Activated CD4-positive, alpha-beta T cell treated with anti-CD3 and anti-CD28 coated beads for 1 hour (primary cell): ENCODE measurements at places on chromosomes 1 and 21.

DNA sequence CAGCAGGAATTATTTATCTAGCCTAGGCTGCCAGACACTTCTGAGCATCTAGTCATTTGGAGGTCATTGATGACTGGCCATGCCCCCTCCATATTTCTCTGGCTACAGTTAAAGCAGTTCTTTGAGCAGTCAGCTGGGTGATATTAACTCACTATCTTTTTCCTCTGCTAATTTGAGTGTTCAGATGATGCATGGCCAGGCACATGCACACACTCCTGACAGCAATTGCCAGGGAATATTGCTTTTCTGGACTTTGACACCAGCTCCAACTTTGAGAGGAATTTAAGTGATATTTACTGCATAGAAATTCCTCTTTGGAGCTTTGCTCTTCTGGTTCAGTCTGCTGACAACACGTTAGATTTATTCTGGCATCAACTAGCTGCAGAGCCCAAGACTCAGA, 52.6 kb downstream of the CD247 start:
- DNase-seq = no peak

- no peak for DNase-seq
These were observed 62.0 kb upstream of the MACF1 start for GRCh38 chr1:39142401-39143060.

DNA sequence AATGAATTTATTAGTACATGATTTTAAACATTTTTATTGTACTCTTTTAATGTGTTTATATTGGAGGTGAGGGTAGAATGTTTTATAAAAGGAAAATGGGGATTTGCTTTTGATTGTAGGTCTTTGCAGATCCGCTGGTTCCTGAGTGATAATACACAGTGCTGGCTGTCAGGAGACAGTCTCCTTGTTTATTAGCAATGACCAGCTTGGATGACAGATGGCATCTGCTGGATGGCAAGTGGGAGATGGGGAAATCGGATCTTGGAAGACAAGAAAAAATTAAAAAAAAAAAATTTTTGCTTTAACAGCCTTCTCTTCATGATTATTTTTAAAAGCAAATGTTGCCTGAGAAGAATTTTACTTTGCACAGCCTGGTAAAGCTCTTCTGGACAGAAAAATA, 4.4 kb upstream of the PHTF1 start:
- DNase-seq = no peak

GRCh38 chr21:46021978-46022544, 40.5 kb downstream of the COL6A1 start:
- no peak for DNase-seq

DNA sequence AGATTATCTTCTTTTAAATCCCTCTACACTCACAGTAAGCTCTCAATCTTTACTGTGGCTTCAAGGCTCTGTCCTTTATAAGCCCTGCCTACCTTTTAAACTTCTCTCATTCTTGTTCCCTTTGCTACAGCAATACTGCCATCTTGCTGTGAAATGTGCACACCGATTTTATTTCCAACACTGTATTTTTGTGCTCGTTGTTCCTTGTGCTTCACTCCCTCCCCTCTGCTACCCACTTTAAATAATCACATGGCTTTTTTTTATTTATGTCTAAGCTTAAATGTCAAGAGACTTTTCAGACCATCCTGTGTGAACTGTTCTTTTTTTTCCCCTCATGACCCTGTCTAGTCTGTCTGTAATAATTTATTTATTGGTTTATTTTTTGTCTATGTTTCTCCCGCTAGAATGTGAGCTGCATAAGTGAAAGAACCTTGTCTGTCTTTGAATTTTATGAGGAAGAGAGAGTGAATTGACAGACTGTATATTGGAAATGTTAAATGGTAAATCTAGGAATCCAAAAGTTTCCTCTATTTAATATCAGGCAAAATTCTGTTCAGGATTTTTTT, 45.7 kb downstream of the ABCD3 start:
- no peak for DNase-seq

- no peak for DNase-seq
These were observed 369.1 kb upstream of the VAMP3 start for GRCh38 chr1:7401814-7402547.

GRCh38 chr1:35178295-35178695, 14.7 kb downstream of the SFPQ start:
- DNase-seq = no peak

- no peak for DNase-seq
These were observed 2.8 kb upstream of the CD1C start for GRCh38 chr1:158286941-158287346.

- no peak for DNase-seq
These were observed 582.0 kb upstream of the TMPRSS15 start for GRCh38 chr21:18985584-18985983.

GRCh38 chr1:7519861-7520395, 251.2 kb upstream of the VAMP3 start:
- no peak for DNase-seq

- DNase-seq = no peak
These were observed 3.4 kb upstream of the NVL start for GRCh38 chr1:224333309-224333926.

DNA sequence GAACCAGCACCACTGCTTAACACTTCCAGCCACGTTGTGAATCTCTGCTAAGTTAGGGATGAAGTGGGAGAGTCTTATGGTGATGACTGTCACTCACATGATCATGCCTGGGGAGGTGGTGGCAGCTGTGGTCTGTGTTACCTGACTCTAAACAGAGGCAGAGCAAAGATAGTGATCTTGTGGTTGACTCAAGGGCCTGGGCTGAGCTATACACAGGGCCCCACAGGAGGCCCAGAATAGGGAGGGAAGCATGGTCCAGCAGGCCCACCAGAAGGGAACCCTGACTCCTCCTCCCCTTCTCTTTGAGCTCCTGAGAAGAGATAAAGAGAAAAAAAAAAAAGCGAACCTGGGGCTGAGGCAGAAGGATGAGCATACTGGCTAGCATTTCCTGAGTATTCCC, 55.0 kb downstream of the PLXNA2 start:
- no peak for DNase-seq

GRCh38 chr1:125064481-125064880, 3879.7 kb downstream of the SRGAP2C start:
- DNase-seq = no peak

DNA sequence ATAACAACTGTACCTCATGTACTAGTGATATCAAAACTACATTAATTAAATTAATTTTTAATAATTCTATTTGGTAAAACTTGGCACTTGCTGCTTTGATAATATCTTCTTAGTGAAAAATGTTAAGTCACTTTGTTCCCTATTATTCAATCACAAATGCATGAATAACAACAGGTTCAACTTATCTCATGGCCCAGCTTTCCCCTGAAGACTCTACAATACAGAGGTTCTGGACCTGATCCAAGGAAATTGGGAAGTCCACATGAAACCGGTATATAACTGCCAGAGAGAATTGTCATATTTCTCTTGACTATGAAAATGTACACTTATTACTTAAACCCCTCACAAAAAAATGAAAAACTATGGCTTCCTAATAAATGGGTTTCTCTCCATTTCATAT, 33.9 kb upstream of the PTPRC start:
- DNase-seq = no peak

- DNase-seq = no peak
These were observed 98.8 kb downstream of the RASAL2 start for GRCh38 chr1:178192686-178193085.

DNA sequence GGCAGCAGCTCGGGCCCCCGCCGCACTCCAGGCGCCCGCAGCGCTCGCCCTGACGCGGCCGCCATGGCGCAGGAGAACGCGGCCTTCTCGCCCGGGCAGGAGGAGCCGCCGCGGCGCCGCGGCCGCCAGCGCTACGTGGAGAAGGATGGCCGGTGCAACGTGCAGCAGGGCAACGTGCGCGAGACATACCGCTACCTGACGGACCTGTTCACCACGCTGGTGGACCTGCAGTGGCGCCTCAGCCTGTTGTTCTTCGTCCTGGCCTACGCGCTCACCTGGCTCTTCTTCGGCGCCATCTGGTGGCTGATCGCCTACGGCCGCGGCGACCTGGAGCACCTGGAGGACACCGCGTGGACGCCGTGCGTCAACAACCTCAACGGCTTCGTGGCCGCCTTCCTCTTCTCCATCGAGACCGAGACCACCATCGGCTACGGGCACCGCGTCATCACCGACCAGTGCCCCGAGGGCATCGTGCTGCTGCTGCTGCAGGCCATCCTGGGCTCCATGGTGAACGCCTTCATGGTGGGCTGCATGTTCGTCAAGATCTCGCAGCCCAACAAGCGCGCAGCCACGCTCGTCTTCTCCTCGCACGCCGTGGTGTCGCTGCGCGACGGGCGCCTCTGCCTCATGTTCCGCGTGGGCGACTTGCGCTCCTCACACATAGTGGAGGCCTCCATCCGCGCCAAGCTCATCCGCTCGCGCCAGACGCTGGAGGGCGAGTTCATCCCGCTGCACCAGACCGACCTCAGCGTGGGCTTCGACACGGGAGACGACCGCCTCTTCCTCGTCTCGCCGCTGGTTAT, 2.8 kb downstream of the KCNJ9 start:
- DNase-seq = peak; percentile 58

- no peak for DNase-seq
These were observed 76.9 kb downstream of the MRPL37 start for GRCh38 chr1:54276617-54277450.

- DNase-seq = no peak
These were observed 240.3 kb upstream of the RAB4A start for GRCh38 chr1:229030630-229031029.

- no peak for DNase-seq
These were observed 55.0 kb downstream of the ALG14 start for GRCh38 chr1:95017775-95018174.

- no peak for DNase-seq
These were observed 153.5 kb downstream of the RERE start for GRCh38 chr1:8663915-8664329.

GRCh38 chr1:188794969-188795368, 1682.7 kb downstream of the BRINP3 start:
- no peak for DNase-seq

DNA sequence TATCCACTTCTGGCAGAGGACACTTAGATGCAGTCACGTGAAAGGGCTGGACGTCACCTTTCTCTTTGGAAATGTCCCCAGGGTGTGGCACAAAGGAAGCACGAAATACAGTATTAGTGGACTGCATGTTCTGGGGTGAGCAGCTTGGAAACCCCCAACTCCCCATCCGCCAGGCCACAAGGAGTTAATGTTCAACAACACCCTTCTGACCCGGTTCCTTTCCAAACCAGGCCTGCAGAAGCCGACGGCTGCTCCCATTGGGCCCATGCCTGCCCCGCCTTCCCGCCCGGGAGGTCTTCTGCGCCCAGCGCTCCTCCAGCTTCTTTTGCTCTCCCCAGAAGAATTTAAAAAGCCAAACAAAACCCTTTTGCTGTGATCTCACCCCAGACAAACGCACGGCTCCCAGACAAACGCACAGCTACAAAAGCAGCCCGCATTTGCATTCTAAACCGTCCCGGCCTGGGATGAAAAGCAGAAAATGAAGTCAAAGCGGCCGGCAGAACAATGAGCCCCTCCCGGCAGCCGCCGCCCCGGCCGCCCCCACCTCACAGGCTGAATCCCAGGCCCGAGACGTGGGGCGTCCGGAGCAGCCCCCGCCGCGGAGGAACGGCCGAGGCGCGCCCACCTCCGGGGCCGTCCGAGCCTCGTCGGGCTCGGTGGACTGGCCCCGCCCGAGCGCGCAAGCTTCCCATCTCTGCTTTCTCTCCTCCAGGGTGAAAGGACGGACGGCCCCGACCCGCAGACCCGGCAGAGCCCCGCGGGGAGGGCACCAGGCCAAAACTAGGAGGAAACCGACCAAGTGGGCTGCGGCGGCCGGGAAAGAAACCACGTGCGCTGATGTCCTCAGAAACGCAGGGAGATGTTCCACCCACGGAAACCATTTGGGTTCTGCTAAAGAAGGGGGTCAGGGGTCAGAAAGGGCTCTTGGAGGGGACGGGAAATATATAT, 101.9 kb downstream of the PLPP3 start:
- DNase-seq = no peak

DNA sequence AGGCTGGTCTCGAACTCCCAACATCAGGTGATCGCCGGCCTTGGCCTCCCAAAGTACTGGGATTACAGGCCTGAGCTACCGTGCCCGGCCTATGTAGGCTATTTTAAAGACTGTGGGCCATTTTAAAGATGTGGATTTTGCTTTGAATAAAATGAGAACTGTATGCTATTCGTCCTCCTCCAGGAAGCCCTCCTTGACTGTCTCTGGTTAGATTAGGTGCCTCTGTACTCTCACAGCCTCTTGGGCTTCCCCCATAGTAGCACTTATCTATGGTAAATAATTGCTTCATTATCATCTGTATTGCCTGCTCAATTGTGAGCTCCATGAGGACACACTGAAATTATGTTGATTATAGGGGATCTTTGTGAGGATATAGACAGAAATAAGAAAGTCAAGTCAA, 20.5 kb upstream of the ERI3 start:
- no peak for DNase-seq

- DNase-seq = no peak
These were observed 14.8 kb upstream of the NCMAP start for GRCh38 chr1:24540906-24541710.

DNA sequence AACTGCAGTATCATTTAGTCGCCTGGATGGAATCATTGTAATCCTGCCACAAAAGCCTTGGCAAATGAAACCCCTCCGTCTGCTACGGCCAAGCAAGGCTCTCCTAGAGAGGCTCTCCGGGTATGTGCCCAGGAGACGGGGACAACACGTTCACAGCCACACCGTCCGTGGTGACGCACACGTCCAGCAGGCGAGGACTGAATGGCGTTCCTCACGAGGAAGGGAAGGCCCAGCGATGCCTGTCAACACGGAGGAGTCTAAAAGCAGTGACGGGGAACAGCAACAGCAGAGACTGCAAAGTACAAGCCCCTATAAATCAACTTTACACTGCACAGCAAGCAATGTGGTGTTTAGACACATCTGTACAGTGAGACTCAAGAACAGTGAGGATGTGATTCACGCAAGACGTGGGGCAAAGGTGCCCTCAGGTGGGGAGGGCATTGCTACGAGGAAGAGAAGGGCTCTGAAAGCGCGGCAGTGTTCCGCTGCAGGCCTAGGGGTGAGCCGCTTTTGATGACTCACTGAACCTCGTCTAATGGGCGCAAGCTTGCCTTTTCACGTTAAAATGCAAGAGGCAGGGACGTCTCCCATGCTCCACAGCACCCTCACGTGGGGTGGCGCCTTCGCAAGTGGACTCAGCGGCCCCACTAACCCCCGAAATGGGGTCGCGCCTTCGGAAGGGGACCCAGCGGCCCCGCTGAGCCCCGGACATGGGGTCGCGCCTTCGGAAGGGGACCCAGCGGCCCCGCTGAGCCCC, 6.8 kb downstream of the WRAP73 start:
- DNase-seq = no peak

- no peak for DNase-seq
These were observed 80.1 kb downstream of the STUM start for GRCh38 chr1:226628612-226629155.

DNA sequence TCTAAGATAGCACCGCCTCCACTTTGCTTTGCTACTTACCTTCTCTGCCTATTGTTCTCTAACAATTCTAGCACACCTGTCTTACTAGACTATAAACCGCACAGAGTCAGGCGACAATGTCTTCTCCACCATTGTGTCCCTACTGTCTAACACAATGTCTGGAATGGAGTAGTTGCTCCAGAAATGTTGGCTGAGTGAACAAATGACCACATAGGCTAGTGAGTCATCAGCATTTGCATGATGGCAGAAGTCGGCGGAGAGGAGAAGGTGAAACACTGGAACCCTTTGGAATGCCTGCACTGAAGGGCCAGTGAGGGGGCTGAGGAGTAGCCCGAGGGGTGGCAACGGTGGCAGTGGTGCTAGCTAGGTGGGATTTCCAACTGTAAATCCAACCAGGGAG, 14.0 kb upstream of the PABPC4 start:
- DNase-seq = no peak

GRCh38 chr1:222618880-222619596, 1.1 kb downstream of the MIA3 start:
- no peak for DNase-seq

GRCh38 chr1:151134991-151135390, 11.4 kb downstream of the SEMA6C start:
- no peak for DNase-seq
